Stomach (tissue), 19 donors: ENCODE measurements at places on chromosomes 13 and 19. TPM values are rescaled to one million over a fixed set of nuclear protein-coding genes. Genes with fewer than 3 reads are reported as not detected.

The ZNF506 gene
- total RNA-seq, result 93.7 TPM

DNA sequence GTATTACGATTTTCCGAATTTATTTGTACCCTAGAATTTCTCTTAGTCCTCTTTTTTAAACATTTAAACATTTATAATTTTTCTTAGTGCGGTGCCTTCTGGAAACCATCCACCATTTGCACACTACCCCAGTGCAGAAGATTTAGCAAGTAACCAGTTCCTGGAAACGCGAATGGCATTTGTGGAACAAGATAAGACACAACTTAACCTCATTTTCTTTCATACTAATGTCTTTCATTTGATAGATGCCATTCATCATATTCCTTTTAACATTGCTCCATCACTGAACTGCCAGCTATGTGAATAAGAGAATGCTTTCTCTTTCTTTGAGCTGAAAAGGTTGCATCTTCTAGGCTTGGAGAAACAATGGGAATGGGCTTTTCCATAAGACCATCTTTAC lies 6.8 kb downstream of the FRY start:
- no peak overlapping the region for H3K27ac ChIP-seq
- no peak for DNase-seq
- H3K4me3 ChIP-seq, result no peak overlapping the region
- H3K4me1 ChIP-seq, result peaks cover 69% of the 10 kb centered on the region

DNA sequence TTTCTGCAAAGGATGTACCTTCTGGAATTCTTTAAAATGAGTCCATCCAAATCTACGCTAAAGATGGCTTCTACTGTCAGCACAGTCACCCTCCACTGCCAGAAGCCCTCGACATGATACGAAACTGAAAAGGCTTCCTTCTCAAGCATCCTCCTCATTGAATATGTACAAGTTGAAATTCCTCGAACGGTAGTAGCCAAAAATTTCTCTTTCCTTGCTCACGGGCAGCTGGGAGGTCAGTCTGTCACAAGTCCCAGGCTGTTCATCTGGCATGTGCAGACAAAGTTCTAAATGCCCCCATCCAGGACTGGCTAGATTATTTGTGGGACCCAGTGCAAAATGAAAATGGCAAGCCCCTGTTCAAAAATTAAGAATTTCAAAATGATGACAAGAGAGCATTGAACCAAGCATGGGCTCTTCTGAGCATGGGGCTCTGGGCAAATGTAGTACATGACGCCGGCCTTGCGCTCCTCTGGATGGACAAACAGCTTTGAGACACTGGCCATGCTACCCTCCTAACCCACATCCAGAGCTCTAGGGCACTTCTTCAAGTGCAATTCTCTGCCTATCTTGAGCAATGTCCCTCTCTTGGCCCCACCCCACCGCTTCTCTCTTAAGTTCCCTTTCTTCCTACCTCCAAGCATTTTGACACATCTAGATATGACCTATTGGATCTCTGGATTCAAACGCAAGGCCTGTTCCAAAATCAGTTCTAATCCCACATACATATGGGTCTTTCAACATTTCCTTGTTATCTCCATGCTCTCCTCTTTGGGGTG lies 78.9 kb upstream of the FLT1 start:
- H3K4me1 ChIP-seq, result no peaks in the 10 kb centered on the region
- peak overlapping the region; percentile 23 for H3K27ac ChIP-seq
- H3K36me3 ChIP-seq, result no peaks in the 10 kb centered on the region
- no peak overlapping the region for H3K4me3 ChIP-seq
- DNase-seq, result no peak

The ZNF471 gene
- total RNA-seq, result 9.0 TPM

DNA sequence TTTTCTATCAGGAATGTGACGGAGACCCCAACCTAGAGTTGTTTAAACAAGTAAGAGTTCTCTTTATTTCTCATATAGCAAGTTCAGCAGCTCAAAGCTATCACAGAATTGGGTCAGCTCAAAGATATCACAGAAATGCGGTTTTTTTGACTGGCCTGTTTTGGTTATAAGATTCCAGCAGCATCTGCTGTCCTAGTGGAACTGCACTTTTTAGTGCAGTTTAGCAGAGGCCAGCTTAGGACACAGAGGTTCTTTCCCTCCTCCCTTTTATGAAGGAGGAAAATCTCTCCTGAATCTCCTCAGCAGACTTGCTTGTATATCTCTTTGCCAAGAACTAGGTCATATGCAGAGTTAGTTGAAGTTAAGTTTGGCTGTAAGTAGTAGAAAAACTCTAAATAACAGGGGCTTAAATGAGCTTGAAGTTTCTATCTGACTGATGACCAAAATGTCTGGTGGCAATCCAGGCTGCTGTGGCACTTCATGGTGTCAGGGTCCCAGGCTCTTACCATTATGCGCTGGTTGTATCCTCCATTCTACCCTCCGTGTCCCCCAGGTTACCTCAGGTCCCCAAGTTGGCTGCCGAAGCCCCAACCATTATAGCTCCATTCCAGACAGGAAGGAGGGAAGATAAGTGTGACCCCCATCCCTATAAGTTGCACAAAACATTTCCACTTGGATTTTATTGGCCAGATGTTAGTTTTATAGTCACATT lies 6.6 kb downstream of the PPP2R1A start:
- DNase-seq, result no peak
- H3K4me3 ChIP-seq, result no peak overlapping the region

DNA sequence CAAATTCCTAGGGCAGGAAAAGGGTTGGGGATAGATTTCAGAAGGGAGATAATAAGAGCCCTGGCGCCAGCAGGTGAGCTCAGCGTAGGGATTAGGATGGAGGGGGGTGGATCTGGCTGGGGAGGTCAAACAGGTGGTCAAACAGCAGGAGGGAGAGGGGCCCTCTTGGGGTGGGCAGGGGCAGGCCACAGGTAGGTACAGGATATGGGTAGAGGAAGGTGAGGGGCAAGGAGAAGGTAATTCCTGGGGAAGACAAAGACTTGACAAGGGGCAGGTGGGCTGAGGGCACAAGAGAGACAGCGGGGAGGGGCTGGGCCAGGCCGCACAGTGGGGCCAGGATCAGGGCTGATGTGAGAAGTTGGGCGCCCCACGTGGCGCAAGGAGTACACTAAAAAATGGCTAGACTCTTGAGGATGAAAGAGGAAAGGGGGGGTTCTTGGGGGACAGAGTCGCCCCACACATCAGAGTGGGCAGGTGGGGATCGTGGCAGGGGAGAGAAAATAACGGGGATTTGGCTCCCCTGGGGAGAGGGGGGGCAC lies 713 bp downstream of the KRI1 start:
- H3K27ac ChIP-seq, result peak overlapping the region; percentile 86
- peak overlapping the region; percentile 80 for H3K4me3 ChIP-seq
- no peaks in the 10 kb centered on the region for H3K27me3 ChIP-seq
- peaks cover 46% of the 10 kb centered on the region for H3K4me1 ChIP-seq
- DNase-seq, result peak; percentile 35

The SULT2A1 gene
- total RNA-seq, result 13.4 TPM

DNA sequence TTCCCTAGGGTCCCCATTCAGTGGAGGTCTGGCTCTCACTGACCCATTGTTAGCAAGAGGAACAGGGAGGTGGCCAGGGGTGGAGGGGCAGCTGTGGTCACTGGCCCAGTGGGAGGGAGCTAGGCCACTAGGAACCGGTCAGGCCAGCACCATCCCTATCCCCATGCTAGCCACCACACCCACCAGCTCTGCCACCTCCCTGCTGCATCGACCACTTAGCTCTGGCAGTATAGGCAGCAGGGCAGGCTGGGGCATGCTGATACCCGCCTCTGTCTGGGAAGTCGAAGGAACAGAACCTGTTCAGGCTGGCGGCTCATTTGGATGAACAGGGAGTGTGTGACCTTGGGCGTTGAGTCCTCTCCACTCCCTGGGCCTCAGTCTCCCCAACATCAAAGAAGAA lies 4.7 kb downstream of the PPP1R13L start:
- H3K36me3 ChIP-seq, result peaks cover 18% of the 10 kb centered on the region
- peaks cover 18% of the 10 kb centered on the region for H3K27me3 ChIP-seq
- no peak overlapping the region for H3K4me3 ChIP-seq
- DNase-seq, result no peak
- peaks cover 48% of the 10 kb centered on the region for H3K4me1 ChIP-seq

The LGALS7 gene
- total RNA-seq, result not detected

The TEX29 gene
- not detected for total RNA-seq

DNA sequence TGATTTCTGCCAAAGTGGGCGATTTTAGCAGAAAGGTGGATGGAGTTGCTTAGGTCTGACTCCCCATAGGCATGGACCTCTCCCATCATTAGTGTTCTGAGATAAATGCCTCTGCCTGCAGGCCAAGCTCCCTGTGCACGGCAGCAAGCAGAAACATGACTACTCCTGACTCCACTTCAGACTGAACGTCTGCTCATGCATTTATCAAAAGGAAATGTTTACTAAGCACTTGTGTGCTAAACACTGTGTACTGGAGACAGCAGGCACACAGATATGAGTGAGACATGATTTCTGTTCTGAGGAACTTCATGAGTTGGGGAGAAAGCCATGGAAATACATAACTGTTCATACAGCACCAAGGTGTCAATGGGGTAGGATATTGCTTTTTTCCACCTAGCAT lies 149.6 kb downstream of the MIPEP start:
- peaks cover 7% of the 10 kb centered on the region for H3K4me1 ChIP-seq
- DNase-seq, result no peak
- H3K36me3 ChIP-seq, result no peaks in the 10 kb centered on the region

- H3K27me3 ChIP-seq, result no peaks in the 10 kb centered on the region
- peak; percentile 84 for DNase-seq
- H3K4me1 ChIP-seq, result peaks cover 4% of the 10 kb centered on the region
- peaks cover 10% of the 10 kb centered on the region for H3K36me3 ChIP-seq
Observed at GRCh38 chr13:100392709-100393630, 195.6 kb downstream of the GGACT start.

GRCh38 chr13:54934121-54934520 lies 1905.5 kb downstream of the OLFM4 start:
- no peaks in the 10 kb centered on the region for H3K36me3 ChIP-seq
- H3K4me1 ChIP-seq, result no peaks in the 10 kb centered on the region
- H3K27me3 ChIP-seq, result no peaks in the 10 kb centered on the region

DNA sequence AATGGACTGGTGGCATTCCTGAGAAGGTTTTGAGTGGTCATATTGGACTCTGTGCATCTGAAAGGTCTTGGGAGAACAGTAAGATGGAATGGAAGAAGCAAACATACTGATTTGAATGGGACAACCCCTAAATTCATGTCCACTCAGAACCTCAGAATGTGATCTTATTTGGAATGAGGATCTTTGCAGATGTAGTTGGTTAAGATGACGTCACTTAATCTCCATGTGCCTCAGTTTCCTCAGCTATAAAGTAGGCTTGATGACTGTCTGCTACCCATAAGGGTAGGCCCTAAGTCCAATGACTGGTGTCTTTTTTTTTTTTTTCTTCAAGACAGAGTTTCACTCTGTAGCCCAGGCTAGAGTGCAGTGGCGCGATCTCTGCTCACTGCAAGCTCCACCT lies 71.1 kb upstream of the SOX21 start:
- H3K4me1 ChIP-seq, result no peaks in the 10 kb centered on the region
- no peak overlapping the region for H3K4me3 ChIP-seq
- H3K27me3 ChIP-seq, result no peaks in the 10 kb centered on the region
- DNase-seq, result no peak

GRCh38 chr19:32688311-32688710 lies 3.3 kb upstream of the NUDT19 start:
- no peaks in the 10 kb centered on the region for H3K27me3 ChIP-seq
- no peaks in the 10 kb centered on the region for H3K36me3 ChIP-seq
- peaks cover 33% of the 10 kb centered on the region for H3K4me1 ChIP-seq
- peak; percentile 52 for DNase-seq

The FXYD1 gene
- not detected for total RNA-seq

DNA sequence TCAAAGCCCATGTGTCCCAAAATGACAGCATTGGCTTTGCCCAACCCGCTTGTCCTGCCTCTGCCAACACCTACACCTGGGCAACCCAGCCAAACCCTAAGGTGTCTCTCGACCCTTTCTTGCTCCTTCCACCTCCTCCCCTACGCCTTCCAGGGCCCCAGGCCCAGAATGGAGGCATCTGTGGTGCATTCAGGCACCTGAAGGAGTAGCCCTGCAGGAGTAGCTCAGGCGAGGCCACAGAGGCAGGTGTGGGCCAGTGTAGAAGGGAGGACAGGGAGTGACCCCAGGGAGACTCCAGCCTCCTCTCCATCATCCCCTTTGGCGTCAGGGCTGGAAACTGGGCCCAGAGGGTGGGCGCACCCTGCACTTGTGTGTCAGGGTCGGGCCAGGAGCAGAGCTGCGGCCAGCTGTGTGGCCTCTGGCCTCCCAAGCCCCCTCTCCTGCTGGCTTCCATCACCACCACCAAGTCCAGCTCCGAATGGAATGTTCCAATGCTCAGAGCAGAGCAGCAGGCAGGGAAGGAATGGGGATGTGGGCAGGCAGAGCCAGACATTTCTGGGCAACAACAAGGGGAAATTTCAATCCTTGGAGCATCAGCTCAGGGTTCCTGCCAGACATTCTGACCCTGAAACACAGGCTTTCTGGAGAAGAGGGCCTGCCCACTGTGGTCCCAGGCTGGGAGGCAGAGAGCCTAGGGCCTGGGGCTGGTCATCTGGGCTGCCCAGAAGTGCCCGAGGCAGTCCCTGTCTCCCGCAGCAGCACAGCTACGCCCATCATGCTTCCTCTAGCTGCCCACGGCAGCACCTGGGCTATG lies 16.4 kb downstream of the PLEKHF1 start:
- H3K36me3 ChIP-seq, result peaks cover 19% of the 10 kb centered on the region
- H3K4me3 ChIP-seq, result no peak overlapping the region
- DNase-seq, result no peak
- no peaks in the 10 kb centered on the region for H3K27me3 ChIP-seq
- peaks cover 51% of the 10 kb centered on the region for H3K4me1 ChIP-seq

The PCSK4 gene
- not detected for total RNA-seq

DNA sequence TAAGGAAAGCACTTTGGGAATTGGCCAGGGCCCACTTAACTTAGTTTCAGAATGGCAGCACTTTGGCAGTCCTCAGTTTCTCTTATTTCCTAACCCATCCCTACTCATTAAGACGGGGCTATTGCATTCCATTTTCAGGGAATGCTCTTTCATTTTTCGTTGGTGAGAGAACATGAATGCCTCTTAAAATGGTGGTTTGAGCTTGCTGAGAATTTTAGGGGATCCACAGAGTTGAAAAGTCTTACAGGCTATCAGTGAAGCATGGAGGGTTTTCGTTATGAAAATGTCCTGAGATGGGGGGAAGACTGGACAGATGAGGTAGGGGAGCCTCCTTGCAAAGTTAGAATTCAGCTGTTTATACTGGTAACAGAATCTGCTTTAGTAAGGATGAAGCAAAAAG lies 71.4 kb downstream of the LRCH1 start:
- no peak overlapping the region for H3K4me3 ChIP-seq
- DNase-seq, result no peak
- no peak overlapping the region for H3K27ac ChIP-seq
- no peaks in the 10 kb centered on the region for H3K36me3 ChIP-seq
- H3K4me1 ChIP-seq, result peaks cover 47% of the 10 kb centered on the region
